BE2C (cell line): ENCODE measurements at places on chromosomes 2 and 18.

- DNase-seq = no peak
These were observed 21.6 kb upstream of the TRIB2 start for GRCh38 chr2:12694990-12695774.

- peak; percentile 20 for DNase-seq
These were observed 5.3 kb upstream of the NEU4 start for GRCh38 chr2:241803387-241804325.

DNA sequence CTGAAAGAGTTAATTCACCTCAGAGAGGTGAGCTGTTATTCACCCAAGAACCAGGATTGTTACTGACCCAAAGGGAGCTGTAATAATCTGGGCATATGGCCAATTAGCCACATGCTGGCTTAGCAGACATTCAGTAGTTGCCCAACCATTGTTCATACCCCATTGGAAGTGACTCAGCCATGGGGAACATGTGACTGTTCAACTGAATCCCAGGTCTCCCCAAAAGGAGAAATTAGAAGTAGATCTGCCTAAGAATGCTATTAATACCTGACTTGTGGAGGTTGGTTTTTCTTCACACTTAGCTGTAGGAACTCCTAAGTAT lies 272.6 kb upstream of the UBE2E3 start:
- no peak for DNase-seq

DNA sequence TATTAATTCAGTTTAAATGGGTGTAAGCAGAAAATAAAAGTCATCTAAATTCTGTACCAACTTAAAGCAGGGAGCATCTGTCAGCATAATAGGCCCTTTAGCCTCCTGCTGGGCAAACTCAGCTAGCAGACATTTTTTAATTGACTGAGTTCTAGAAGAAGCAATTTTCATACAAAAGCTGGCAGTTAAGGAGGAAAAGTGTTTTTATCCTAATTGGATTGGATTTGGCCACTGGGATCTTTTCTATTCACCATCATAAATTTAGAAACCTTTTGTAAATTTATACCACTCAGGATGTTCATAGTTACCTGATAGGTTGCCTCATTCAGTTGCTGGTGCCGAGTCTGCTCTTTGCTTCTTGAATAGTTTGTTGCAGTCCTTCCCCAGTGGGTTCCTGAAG lies 262.7 kb upstream of the FSIP2 start:
- no peak for DNase-seq

- no peak for DNase-seq
These were observed 47.2 kb upstream of the PMAIP1 start for GRCh38 chr18:59852548-59852947.

DNA sequence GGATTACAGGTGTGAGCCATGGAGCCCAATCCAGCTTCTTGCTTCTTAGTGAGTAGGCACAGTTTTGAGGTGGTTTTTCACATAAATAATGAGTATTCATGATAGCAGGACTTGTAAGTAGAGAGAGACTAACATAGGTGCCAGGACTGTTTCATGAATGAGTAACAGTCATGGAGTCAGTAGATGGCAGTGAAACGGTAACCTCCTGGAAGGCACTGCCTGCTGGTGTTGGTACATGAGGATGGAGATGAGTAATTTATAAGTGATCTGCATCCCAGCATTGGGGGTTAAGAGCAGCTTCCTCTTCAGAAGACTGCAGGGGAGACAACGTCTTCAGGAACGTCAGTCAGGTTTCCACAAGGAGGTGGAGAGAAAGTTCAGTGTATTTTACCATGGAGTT lies 143.8 kb downstream of the HAUS1 start:
- no peak for DNase-seq
